ENCODE measurements at places on chromosomes 6 and 20.

GRCh38 chr6:130070792-130071191 is 52.4 kb downstream of the L3MBTL3 start:
- no peak for DNase-seq

DNA sequence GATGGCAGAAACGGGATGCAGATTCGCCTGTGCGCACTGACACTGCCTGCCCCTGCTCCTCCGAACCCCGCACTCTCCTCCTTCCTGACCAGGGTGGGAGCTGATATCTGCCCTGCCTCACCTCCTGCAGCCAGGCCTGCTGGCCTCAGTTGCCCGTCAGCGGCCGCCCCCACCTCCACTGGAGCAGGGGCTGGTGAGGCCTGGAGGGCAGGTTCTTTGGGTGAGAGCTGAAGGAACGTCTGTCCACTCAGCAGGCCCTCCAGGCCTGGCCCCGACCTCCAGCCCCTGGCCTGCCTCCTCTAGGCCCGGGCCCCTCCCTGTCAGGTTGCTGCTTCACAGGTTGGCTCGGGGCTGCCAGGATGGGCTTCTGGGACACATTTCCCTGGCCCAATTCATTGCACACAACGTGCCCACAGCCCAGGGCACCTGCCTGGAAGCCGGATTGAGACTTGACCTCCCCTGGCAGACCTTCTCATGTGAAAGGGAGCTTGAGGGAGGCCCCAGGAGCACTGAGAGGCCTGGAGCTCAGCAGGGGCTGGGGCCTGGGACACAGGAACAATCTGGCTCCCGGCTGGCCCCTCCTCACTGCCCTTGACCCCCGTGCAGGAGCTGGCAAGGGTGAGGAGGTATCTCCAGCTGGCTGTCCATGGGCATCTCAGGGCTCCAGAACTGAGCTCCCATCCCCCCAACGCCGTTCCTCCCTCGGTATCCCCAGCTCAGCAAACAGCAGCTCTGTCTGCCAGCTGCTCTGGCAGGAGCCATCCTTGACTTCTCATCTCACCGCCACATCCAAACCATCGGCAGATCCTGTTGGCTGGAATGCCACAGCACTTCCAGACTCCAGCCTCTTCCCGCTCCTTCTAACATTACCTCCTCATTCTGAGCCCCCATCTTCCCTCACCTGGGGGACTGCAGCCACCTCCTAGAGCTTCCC is 39.5 kb downstream of the SPDEF start:
- DNase-seq: no peak

- no peak for DNase-seq
Observed at GRCh38 chr6:111531185-111531584, 48.2 kb upstream of the REV3L start.

- no peak for DNase-seq
Observed at GRCh38 chr6:20747991-20748390, 213.7 kb downstream of the CDKAL1 start.

GRCh38 chr20:48855046-48855445 is 27.2 kb upstream of the PREX1 start:
- no peak for DNase-seq

- DNase-seq: no peak
Observed at GRCh38 chr20:45639687-45640086, 8.6 kb upstream of the WFDC9 start.

- no peak for DNase-seq
Observed at GRCh38 chr20:19000078-19000477, 186.5 kb downstream of the SCP2D1 start.

DNA sequence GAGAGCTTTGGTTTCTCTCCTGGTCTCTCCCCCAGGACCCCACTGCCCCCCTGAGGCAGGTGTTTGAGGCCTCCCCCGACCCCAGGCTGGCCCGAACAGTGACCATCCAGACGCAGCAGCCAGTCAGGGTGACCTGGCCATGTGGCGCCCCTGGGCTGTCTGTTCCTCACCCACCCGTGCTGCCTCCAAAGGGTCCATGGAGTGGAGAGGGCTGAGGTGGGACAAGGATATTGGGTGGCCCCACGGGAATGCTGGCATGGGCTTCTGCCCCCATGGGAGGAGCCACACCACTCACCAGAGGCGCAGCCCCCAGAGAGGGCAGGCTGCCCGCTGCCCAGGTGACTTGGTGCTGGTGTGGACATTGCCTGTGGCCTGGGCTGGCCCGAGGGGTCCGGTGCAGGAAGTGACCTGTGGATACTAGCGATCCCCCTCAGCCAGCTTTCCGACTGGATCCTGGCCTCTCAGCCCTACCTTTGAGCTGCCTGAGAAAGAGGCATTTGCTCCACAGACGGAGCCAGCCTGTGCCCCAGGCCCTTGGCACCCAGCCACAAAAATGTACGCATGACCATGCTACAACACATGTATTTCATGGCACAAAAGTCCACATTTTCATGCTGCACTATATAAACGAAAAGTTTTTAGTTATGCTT is 50.8 kb downstream of the BCAS4 start:
- no peak for DNase-seq

GRCh38 chr20:61407561-61407960 is 155.5 kb downstream of the CDH4 start:
- DNase-seq: no peak

DNA sequence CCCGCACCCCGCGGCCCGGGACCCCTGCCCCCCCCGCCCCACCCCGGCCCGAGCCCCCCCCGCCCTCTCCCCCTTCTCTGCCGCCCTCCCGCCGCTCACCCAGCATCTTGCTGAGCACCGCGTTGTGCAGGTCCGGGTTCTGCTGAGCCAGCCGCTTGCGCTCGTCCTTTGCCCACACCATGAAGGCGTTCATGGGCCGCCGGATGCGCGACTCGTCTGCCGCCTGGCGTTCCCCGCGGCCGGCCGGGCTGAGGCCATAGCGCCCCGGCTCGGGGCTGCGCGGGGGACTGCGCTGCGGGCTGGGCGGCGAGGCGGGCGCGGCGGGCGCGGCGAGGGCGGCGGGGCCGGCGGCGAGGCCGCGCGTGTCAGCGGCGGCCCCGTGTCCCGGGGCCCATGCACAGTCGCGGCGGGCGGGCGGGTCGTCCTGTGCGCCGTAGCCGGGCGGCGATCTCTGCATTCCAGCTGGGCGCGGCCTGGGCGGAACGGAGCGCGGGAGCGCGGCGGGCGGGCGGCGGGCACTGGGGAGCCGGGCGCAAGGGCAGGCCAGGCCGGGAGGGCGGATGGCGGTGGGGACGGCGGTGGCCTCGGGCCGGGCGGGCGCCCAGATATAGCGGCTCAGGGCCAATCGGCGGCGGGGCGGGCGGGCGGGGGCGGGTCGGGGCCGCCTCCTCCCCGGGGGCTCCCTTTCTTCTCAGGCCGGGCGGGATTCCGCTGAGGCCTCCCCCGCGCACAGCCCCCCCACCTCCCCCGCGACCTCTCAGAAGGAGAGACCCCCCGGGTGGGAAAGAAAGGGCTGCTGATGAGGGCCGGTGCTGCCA is at the start of gene SOX18:
TSS of gene SOX18 (minus strand) at position 580 of the 818 bp plus-strand sequence. CDS start at position 457, 123 bp downstream.
- DNase-seq: peak; percentile 30

GRCh38 chr20:58696411-58696961 is 3.9 kb downstream of the NPEPL1 start:
- DNase-seq: no peak

DNA sequence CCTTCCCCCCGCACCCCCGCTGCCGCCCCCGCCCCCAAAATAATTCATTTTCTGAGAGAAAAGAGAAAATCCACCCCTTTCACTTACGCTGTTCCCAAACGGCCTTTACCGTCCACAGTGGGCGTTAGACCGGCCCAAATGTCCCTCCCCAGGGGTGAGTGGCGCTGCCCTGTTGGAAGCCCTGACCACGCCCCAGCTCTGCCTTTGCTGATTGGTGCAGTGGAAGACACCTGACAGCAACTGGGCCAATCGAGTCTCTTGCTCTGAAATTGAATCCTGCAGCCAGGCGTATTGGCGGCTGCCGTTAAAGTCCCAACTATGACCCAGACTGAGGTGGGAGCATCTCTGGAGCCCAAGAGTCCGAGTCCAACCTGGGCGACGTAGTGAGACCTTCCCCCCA is 15.7 kb downstream of the ZFP64 start:
- DNase-seq: no peak

- no peak for DNase-seq
Observed at GRCh38 chr6:51199733-51200260, 381.1 kb downstream of the TFAP2B start.

DNA sequence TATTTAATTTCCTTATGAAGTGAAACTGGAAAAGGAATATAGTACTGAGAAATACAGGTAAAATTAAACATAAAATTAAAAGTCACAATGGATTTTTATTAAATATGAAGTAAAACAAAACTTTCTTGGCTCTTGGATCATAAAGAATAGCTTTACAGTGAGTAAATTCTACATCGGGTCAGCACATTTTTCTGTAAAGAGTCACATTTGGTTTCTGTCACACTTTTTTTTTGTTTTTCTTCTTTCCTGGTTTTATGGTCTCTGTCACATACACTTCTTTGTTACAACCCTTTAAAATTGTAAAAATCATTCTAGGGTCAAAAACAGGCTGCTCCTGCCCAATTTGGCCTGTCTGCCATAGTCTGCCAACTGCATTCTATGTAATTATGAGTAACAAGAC is 254.4 kb upstream of the POU3F2 start:
- no peak for DNase-seq

DNA sequence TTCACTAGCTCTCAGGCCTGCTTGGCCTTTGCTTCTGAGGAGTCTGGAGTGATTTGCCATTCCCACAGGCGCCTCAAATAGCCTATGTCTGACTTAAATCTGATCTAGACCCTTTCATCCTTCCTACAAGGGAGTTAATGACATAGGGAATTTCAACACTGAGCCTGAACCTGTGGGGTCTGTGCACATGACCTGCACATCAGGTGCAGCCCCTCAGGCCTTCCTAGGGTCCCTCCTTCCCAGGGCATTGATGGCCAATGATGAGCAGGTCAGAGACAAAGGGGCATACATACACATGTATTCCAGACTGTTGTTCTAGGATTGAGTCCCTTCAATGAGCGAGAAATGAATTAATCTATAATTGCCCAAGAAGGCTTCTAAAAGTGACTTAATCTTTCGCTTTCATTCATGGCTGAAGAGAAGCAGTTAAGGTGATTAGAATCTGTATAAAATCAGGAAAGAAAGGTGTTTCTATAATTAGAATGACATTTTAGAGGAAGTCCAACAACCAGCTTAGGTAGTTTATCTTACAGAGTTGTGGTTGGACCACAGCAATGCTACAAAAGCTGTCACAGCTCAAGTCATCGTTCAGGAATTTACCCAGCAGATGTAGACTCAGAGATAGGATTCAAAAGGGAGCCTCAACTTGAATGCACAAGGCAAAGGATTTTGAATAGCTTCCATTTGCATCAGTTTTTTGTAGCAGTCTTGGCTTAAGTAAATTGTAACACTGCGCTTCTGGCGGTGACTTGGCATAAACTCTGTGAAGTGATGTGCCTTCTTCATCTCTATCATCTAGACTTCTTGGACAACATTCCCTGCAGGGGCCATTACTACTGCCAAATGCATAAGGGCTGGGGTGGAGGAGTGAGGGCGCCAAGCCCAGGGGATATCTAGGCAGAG is 27.0 kb upstream of the TBC1D7 start:
- no peak for DNase-seq

GRCh38 chr6:166772518-166772917 is 145.5 kb upstream of the RPS6KA2 start:
- no peak for DNase-seq

- peak; percentile 93 for DNase-seq
Observed at GRCh38 chr20:35454881-35455609, at the start of gene CEP250. TSS of gene CEP250 (plus strand) at chr20:35455598. CDS start at chr20:35462368, 6,770 bp downstream.

DNA sequence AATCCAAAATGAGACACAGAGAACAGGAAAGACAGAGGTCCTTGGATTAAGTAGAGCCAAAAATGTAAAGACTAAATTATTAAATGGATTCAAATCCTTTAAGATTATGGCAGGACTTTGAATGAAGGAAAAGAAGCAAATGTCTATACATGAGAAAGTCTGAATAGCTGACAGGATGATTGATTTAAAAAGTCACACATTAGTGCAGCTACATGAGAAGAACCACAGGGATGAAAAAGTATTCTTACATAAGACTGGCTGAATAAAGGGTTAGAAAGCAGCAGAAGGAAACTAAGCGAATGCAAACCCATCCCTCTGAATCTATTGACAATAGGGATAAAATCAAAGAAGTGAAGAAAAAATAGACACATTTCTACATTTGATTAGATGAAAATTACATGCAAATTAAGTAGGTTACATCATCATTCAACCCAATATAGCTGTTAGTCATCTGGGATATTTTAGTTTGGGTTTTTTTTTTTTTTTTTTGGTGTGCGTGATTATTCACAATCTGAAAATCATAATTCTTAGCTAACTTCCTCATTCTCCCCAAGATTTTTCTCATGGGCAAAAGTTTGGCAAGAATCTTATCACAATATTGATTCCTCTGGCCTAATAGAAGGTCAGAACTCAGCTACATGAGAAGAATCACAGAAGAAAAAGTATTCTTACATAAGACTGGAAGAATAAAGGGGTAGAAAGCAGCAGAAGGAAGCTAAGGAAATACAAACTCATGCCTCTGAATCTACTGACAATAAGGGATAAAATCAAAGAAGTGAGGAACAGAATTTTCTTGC is 845.4 kb downstream of the HACE1 start:
- no peak for DNase-seq

- DNase-seq: no peak
Observed at GRCh38 chr20:51416532-51417249, 125.8 kb downstream of the NFATC2 start.

GRCh38 chr6:35209081-35209480 is 4.7 kb upstream of the SCUBE3 start:
- DNase-seq: no peak

- DNase-seq: no peak
Observed at GRCh38 chr6:103140308-103141027, 1719.3 kb downstream of the HACE1 start.

GRCh38 chr6:39342692-39343395 is 20.3 kb upstream of the KCNK16 start:
- DNase-seq: no peak

DNA sequence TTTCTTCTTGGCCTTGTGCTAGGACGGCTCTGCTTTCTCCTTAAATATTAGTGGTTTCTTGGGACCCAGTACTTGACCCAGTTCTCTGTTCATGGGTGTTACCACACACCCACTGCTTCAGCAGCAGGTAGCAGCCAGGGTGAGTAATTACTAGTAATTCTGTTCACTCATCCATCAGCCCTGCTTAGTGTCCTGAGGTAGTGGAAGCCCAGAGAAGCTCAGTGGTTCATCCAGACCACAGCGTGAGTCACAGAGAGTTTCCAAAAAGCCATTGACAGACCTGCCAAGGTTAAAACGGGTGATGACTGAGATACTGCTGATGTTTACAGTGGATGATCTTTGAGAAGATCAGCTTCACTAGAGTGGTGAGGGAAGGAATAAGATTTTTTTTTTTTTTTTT is 51.7 kb upstream of the HINT3 start:
- DNase-seq: peak; percentile 13

- DNase-seq: no peak
Observed at GRCh38 chr6:6926856-6927255, 180.9 kb upstream of the RREB1 start.

DNA sequence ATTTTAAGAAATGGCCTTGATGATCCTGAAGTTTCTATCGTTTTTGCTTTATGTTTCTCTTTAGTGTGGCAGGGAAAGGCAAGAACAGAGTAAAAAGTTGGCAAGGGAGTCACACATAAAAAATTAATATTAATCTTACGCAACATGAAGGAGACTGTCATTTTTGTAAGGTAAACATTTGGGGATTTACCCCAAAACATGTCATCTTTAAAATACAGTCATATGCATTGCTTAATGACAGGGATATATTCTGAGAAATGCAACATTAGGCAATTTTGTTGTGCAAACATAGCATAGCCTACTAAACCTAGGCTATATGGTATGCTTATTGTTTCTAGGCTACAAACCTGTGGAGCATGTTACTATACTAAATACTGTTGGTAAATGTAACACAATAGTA is 5.4 kb downstream of the RBL1 start:
- no peak for DNase-seq
